CD4-positive, alpha-beta T cell treated with Interleukin-15 for 4 hours (primary cell): ENCODE measurements at places on chromosomes 11 and 22.

DNA sequence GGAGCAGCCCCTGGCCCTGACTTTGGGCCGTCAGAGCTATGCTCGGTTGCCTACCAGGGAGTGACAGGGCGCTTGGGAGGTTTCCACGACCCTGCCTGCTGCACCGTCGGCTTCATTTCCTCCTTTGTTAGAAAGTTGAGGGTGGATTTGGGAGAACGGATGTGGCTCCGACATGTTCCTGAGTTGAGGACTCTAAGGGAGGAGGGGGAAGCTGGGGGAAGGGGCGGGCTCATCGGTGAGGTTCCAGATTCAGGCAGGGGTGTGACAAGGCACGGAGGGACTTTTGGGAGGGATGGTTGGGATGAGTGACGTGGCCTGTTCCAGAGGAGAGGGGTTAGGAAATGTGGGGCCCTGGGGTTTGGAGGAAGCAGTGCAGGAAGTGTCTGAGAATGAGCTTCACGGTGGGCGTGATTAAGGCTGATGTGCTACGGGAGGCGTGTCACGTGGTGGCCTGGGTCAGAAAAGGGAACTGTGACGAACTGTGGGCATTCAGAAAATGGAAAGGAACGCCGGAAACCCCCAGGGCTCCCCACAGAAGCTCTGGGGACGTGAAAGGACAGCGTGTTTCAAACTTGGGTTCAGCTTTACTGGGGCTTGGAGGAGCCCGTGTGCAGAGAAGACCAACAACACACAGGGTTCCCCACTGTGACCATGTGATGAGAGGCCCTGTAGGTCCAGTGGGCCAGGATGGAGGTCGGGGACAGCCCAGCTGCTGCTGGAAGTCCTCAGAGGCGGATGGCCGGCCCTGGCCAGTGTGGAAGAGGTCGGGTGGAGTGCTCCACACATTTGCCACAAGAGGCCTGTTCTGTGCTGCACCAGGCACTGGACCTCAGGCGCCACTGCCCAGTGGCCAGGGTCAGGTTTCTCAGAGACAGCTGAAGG is 2.8 kb downstream of the PARVB start:
- DNase-seq: peak; percentile 73

DNA sequence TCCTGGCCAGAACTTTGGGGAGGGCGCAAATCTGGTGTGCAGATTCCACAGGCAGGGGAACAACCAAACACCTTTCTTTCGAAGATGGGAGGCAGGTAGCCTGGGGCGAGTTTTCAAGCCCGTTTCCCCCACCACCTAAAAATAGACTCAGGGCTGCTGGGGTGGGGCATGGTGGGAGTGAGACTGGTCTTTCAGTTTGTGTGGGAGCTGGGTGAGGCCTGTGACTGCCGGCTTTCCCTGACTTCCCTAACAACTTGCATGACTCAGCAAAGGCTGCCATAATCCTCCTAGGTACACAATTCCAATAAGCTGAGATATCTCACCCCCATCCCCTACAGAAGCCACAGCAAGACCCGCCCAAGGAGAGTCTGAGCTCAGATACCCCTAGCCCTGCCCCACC is 4.3 kb upstream of the OR5B12 start:
- no peak for DNase-seq

DNA sequence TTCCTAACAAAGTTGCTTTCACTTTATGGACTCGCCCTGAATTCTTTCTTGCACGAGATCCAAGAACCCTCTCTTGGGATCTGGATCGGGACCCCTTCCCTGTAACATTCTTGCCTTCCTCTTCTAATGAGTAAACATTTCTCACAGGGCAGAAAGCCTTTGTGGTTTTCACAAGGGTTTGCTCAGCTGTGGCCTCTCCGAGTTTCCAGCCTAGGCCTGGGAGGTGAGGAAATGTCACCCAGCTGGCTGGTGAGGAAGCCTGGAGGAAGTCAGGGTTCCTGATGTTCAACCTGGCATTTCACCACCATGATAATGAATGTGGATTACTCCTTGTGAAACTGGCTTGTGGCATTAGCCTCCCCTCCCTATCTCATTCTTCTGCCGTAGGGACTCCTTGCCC is 224.9 kb downstream of the DSCAML1 start:
- no peak for DNase-seq

DNA sequence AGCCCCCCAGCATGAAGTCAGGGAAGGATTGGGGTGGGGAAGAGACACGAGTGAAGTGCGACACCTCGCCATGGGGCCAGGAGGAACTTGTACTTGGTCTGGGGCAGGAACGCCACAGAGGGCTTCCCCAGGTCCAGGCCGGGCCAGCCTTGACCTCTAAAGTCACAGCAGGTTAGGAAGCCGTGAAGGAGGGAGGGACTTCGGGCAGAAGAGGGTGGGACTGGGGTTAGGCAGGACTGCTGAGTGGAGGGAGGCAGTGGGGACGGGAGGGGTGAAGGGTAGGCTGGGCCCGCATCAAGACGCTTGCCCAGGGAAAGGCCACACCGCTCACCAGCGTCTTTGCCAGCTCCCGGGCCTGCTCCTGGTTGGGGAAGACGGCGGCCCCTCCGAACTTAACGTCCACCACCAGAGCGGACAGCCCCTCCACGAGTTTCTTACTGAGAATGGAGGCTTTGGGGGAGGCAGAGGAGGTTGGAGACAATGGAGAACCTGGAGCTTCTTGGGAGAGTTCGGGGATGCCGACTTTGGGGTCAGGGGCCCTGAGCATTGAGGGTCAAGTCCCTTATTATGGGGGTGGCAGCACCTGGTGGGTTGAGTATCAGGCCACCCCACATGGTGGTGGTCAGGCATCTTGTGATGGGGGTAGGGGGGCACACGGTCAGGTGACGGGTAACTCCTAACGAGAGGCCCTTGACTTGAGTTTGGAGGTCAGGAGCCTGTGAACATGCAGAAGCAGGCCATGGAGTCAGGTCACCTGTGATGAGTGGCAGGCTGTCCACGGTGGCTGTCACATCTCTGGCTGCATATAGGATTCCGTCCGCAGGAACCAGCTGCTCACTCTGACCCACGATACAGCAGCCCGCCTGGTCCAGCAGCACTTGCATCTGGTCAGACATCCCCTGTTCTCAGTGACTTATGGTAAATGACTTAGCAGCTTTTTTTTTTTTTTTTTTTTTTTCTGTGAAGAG is 1.7 kb upstream of the SCO2 start:
- DNase-seq: peak; percentile 47

GRCh38 chr11:125393331-125393730 is 102.7 kb downstream of the FEZ1 start:
- no peak for DNase-seq

- DNase-seq: no peak
Measured at GRCh38 chr22:37750596-37751162, 53.8 kb downstream of the TRIOBP start.

GRCh38 chr11:105609341-105609781 is 512 bp upstream of the GRIA4 start:
- DNase-seq: no peak

DNA sequence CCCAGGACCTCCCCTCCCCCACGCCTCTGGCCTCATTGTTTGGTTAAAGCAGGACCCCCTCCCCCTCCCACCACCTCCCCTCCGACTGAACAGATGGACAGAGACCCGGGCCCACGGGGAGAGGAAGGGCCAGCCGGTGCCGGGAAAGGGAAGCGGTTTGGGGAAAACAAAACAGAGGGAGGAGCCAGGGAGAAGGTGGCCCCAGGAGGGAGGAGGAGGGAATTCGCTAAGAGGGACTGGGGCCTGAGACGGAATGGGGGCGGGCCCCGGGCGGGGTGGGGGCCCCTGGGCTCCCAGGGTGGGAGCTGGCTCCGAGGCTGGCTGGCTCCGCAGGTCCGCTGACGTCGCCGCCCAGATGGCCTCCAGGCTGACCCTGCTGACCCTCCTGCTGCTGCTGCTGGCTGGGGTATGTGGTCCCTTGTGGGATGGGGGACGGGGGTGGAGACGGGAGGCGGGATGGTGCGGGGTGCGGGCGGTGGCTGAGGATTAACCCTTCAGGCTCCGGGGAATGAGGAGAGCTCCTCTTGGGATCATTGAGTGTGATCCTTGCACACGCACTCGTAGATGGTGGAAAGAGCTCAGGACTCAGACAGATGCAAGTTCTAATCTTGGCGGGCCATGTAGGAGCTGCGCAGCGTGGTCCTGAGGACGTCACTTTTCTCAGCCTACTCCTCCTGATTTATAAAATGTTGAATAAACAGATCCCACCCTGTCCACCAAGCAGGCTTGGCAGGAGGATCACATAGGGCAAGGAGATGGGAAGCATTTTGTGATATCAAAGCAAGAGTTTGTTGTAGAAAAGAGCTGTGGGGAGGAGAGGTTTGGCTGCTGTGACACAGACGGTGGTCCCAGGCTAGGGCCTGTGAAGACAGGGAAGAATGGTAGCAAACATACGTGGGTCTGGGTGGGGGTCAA is 688 bp downstream of the SERPING1 start:
- no peak for DNase-seq

DNA sequence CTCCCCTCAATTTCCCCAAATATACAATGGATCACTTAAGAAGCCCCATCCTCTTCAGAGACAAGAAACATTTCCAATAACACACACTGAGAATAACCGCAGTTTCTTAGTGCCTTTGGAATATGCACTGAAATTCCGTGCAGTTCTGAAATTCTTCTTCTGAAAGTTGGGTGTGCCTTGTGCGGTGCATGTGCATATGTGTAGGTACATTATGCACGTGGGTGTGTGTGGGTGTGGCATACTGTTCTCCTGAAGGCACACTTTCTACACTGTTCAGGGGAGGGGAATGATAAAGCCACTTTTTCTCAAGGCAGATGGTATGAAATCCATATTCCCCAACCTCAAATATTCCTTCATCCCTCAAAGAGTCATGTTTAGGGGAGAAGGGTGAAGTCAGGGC is 1.7 kb downstream of the EXPH5 start:
- no peak for DNase-seq

DNA sequence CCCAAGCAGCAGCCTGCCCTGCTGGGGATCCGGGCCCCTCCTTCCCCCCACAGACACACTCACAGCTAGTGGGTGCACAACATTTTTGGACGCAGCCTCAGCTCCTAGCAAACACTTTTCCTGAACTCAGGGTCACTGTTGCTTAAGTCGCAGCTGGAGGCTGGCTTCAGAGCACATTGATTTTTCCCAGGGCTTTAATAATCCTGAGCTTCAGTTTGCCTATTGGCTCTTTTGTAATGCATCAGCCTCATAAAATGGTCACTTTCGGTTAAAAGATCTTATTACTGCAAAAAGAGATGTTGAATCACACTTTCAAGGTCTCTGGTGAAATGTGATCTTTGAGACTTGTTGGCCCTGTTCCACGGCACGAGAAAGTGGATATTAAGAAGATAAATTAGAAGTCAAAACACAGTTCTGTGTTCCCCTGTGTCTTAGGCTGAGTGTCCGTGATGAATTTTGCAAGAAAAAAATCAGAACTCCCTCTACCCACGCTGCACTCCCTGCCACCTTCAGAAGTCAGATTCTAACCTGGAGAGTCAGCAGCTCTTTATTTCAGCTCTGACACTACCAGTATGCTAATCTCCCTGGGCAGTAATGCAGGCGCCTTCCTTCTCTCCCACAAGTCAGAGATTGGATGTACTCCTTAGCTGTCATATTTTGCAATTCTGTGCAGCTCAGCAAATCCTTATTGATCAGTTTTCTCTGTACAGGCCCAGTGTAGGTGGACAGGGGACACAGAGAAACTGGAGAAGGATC is 158.2 kb upstream of the E2F8 start:
- no peak for DNase-seq

- DNase-seq: no peak
Measured at GRCh38 chr11:99418927-99419720, 398.4 kb downstream of the CNTN5 start.

DNA sequence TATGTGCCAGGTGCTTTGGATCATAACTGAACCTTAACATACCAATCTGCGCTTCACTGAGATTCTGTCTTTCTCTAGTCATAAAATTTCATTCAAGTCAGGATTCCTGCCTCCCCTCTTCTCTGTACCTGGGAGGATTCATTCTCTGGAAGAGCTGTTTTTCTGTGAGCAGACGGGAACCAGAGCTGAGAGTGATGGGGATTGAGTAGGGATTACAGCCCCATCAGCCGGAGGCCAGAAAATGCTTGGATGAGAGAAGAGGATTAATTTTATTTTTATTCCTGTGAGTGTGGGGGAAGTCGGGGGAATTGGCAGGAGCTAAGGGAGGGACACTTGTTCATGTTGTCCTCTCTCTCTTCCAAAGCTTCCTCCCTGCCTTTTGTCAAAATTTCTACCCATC is 4.7 kb downstream of the STX3 start:
- DNase-seq: no peak
